T-helper 2 cell (primary cell): ENCODE measurements at places on chromosomes 4 and X.

- no peak for DNase-seq
These were observed 335.0 kb downstream of the BMPR1B start for GRCh38 chr4:95092766-95093165.

- DNase-seq: no peak
These were observed 205.0 kb upstream of the TET2 start for GRCh38 chr4:104941661-104942062.

- no peak for DNase-seq
These were observed 917.2 kb downstream of the CENPC start for GRCh38 chr4:66628146-66628545.

DNA sequence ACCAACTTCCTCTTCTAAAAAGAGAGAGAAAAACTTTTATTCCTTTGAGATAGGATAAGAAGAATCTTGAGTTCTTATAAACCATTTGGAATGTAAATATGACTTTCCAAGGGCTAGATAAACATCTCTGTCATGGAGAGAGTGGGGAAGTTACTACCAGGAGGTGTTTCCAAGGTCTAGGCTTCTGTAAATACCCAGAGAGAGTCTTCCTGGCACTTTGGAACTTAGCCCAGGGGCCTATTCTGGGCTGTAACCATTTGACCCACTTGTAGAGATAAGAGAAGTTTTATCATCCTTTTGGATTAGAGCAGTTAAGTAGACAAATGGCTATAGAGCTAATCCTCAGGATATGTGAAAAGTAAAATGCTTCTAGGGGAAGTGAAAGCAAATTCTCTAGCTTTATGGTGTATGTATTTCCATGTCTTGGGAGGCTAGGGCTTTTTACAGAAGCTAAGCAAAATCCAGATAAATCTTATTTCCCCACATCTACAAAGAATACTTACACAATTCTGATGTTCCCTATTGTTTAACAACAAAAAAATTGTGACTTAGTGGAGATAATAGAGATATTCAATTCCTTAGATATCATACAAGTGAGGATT, 51.1 kb downstream of the MCUB start:
- DNase-seq: no peak

DNA sequence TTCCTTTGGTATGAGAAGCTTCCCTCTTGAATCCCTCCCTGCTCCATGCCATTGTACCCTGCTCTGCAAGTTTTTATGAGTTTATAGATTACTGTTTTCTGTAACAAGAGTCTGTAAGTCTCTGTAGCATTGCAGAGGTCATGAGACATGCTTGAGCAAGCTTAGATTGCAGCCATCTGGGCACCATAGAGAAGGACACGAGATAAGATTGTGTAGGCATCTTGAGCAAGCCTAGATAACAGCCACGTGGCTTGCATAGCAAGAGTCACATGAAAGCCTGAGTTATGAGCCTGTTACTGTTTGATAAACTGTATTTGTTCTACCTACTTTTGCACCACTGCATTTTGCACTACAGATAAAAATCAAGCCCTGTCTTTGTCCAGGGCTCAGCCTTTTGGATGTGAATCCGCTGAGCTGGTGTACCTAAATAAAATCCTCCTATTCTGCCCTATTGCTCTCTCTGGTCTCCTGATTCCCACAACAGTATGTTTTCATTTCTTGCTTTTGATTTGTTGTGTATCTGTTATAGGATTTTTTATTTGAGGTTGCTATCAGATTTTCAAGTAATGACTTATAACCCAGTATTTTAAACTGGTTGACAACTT, 127.4 kb upstream of the ANKRD50 start:
- DNase-seq: no peak

- DNase-seq: no peak
These were observed 1500.0 kb downstream of the STIM2 start for GRCh38 chr4:28360681-28361080.

DNA sequence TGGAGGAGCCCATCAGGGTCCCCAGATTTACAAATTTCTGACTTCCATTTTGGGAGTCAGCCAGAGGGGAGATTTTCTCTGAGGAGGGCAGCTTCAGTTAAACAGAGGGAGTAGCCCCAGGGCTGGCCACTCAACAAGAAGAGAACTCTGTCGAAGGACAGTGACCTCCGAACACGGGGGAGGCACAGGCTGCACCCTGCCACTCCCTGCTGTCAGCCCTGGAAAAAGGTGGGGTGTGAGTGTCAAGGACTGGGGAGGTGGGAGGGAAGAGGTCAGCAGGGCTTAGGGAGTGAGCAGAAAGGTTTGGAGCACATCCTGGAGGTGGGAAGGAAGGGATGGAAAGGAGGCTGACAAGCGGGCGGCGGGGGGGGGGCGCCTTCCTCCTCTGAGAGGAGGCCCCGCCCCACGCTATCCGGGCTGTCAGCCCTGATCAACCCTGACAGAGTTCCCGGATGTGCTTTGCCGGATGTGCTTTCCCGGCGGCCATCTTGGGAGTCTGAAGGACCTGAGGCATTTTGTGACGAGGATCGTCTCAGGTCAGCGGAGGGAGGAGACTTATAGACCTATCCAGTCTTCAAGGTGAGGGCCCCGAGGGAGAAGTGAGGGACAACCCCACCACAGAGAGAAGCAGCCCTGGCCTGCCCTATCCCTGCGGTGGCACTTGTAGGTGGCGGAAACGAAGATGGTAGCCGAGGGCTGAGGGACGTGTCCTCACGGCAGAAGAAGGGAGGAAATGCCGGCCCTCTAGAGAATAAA, at the start of gene MAGEC1:
Gene MAGEC1 (plus strand): TSS at position 495 of the 756 bp plus-strand sequence. CDS start 1,179 bp downstream, outside the sequence.
- DNase-seq: no peak

GRCh38 chr4:168241953-168242352, 76.6 kb downstream of the DDX60 start:
- DNase-seq: no peak
